ENCODE measurements at places on chromosomes 5 and 9.

DNA sequence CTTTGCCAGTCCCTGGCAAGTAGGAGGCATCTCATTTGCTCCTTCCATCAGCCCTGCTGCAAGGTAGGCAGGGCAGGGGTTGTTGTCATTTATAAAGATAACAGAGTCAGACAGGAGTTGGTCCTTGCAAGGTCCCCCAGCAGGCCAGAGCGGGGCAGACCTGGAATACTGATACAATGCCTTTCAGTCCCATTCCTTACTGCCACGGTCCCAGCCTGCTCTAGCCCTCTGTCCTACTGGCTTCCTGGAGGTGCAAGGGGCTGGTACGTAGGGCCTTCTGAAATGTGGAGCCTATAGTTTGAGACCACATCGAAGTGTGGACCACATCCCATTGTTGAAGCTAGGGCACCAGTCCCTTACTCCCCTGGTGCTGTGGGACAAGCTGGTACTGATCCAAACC lies 42.8 kb upstream of the PITX1 start:
- DNase-seq: no peak

GRCh38 chr9:89246840-89247239 lies 64.2 kb upstream of the CKS2 start:
- no peak for DNase-seq

GRCh38 chr5:72552041-72552557 lies 44.9 kb upstream of the ZNF366 start:
- no peak for DNase-seq

GRCh38 chr5:141303756-141304155 lies at the start of gene SLC25A2:
Gene SLC25A2, minus strand, starts transcription at chr5:141304049. Its CDS starts 184 bp downstream, at chr5:141303865.
- no peak for DNase-seq

DNA sequence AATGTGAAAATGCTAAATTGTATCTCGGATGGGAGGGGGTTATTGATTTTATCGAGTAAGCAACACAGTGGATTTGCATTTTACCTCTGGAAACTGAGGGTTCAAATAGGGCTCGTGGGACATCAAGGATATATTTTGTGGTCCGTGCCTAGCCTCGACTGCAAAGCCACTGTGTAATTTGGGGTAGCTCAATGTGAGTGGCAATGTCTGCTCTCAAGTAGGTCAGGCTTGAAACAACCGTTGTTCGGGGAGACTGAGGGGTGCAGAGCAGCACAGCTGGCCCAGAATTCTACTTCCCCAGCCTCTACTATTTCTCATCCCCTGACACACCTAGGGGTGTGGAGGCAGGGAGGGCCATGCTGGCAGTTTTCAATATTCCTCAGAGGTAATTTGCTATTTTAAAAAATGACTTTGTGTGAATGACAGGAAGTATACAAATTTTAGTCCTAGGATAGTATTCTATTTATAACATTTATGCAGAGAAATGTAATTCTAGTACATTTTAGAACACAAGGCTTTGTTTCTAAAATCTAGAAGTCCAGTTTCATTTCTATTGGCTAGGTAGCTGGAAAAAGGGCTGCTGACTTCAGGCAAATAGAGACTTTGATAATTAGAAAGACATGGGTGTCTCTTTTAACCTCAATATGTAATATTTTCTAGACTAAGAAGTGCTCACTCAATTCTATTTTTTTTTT lies 1.4 kb upstream of the DAB2 start:
- DNase-seq: no peak

DNA sequence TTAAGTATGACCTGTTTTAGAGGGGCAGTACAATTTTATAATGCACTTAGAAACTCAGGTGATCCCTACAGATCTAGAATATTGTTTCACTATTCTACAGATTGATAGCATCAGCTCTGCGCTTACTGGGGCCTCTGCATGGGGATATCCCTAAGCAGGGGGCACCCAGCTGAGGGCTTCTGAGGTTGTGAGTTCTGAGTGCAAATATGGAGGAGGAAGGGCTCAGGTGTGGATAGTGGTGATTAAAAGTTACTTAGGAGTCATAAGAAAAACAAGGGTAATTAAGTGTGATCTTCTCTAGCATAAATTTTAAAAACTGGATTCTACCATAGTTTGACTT lies 274.4 kb downstream of the EFNA5 start:
- DNase-seq: no peak

GRCh38 chr5:151770383-151771258 lies 1.1 kb upstream of the G3BP1 start:
- DNase-seq: peak; percentile 72

GRCh38 chr5:103389357-103389756 lies 130.8 kb downstream of the MACIR start:
- DNase-seq: no peak

GRCh38 chr5:90939211-90939610 lies 380.6 kb downstream of the ADGRV1 start:
- DNase-seq: no peak

DNA sequence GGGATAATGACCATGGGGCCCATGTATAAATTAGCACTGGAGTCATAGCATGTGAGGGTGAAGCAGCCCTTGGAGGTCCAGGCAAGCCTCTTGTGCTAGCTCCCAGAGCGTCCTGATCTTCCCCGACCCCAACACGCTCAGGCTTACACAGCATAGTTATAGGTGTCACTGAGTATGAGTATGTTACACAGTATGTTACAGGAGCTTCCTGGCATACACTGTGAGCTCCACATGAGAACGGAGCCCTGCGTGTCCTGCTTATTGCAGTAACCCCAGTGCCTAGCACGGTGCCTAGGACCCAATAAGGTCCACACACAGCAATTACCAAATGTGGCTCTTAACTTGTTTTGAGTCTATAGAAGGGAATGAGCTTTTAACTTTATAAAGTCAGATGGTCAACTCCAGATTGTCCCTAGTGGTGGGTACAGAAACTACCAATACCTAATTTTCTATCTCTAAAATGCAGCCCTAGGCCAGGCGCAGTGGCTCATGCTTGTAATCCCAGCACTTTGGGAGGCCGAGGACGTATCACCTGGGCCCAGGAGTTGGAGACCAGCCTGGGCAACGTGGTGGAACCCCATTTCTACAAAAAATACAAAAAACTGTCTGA lies 64.1 kb downstream of the PLAC8L1 start:
- DNase-seq: peak; percentile 14
